Skin of body (tissue), 3 donors: ENCODE measurements at places on chromosomes 12 and 14. TPM values are rescaled to one million over a fixed set of nuclear protein-coding genes. Genes with fewer than 3 reads are reported as not detected.

The RNASE7 gene
- 0.79 TPM for total RNA-seq

The SLC16A7 gene
- 74.5 TPM for total RNA-seq

DNA sequence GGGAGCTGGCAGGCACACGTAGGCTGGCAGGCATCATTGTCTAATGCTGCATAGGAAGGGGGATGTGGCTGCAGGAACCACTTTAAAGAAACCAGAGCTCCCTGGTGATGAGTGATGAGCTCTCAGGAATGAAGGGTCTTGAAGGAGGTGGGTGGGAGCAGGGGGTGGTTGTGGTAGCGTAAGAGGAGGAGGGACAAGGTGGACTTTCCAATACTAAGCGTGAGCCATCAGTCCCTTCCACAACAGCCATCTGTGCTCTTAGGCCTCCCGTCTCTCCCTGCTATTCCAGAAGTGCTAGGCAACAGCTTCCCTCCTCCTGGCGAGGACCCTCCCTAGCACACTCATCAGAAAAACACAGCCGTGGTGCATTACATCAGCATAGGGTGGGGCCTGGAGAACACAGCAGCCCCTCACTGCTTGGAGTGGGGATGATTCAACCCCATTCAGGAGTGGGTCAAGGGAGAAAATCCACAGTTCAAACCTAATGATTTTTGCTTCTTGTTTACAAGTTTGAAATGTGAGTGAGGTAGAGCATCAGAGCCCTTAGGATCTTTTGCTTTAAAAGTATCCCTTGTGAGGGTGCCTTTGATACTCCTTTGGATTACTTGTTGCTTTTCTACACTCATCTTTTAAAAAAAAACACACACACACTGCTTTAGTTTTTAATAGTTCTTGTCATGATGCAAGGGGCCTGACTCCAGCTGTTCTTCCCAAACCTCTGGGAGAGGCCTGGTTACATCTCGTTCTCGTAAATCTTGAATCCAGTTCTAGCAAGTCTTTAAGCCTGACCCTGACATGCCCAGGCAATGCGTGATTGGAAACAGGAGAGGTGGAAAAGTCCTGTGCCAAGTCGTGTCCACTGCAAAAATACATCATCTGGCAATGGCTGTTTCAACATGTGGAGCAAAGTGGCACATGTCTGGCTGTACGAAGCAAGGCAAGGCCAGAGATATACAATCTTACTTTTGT, 356.4 kb upstream of the DDHD1 start:
- DNase-seq, result peak; percentile 77

DNA sequence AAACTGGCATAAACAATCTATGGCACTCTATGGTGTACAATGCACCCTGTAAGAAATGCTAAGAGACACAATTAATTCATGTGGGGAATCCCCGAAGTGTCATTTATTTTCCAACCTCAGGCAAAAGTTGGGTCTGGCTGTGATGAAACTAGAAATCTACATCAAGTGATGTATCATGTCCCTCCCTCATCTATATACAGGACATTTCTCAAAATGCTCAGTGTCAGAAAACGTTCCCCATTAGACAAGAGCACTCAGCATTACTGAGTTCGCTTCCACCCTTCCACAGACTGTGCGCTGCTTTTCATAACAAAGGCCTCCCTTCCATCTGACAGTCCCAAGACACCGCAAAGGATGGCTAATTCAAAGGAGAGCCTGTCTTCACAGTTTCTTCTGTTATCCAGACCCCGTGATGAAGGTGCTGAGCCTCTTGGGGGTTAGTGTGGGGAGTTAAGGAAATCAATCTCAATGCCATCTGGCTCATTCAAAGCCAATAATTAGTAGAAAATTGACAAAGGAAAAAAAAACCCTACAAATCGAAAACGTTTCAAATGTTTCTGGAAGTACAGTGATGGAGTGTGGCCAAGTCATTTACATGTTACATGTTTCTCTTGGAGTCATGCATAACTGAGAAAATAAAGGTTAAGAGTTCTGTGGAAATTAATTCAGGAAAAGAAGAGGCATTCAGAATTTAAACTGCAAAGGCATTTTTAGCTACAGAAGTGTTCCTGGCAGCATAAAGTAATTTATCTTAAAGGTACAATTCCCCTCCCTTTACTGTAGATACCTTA, 7.5 kb downstream of the CCDC88C start:
- DNase-seq, result no peak
